ENCODE measurements at places on chromosomes 3 and 15.

DNA sequence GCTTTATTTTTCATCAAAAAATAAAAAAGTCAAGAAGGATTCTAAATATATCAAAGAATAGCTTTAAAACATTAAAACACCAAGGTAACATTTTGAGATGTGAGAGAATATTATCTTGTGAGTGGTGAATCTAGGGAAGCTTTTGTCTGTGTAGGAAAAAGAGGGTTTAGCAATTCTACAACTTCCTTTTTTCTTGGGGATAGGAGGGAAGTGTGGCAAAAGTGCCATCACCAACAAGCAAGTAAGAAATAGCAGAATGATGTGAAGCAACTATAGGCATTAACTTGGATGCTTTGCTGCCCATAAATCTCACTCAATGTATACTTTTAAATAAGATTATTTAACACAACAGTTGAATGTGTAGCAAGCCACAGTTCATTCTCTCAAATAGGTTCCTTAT lies 57.8 kb upstream of the SUCLG2 start:
- peak; percentile 18 for DNase-seq

GRCh38 chr3:64766440-64766839 lies 78.6 kb upstream of the ADAMTS9 start:
- no peak for DNase-seq

GRCh38 chr3:123859177-123859576 lies 25.0 kb downstream of the MYLK start:
- DNase-seq = no peak

DNA sequence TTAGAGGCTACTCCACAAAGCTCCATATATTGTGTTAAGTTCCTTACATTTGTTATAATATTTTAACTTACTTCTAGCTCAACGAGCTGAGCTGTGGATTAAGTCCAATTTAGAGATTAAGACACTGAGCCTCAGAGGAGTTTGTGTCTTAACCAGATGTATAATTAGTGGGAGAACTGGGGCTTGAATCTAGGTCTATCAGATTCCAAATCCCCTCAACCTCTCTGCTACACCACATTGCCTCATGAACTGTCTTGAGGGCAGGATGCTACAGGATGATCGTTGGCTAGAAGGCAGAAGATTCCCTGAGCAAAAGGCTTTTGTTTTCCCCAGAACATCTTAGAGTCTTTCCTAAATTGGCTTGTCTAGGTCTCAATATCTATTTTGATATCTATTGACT lies 890.8 kb downstream of the NAALADL2 start:
- no peak for DNase-seq

GRCh38 chr3:115766587-115767482 lies 143.5 kb downstream of the GAP43 start:
- DNase-seq = no peak

DNA sequence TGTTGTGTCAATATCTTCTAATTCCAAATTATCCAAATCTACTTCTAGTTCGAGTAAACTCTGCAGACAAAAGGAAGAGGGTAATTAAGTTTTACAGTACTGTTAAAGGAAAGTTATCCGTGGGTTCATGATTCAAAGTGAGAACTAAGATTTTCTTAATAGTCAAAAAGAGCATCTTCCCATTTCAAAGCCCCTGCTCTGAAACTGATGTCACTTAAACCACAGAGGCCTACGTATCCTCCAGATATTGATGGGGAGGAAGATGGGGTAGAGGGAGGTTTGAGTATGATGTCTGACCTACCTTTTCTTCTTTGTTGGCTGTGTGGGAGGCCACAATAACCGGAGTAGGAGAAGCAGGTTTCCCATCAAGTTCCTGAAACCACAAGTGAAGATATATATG lies 14.1 kb downstream of the MRPS22 start:
- no peak for DNase-seq

DNA sequence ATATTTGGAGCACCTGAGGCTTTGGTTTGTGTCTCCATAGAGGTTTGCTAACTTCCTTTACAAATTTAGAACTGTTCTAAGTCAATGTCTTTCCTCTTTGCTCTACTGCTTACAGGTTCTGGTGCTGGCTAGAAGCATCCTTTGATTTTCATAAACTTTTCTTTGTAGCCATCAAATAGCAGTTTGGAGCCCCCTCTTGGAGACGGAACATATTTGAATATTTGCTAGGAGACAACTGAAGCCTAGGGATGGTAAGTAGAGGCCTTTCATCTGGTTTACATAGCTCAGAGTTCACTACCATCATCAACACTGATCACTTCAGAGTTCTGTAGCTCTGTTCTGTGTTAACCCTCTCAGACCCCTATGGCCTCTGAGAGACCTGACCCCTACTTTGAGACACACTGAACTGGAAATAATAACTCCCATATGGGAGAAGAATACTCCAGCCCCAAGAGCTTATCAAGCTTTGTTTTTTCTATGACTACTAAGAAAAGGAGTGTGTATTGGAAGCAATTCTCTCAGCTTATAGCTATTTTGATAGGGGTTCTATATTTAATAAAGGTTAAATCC lies 420.4 kb downstream of the EPHA3 start:
- no peak for DNase-seq

DNA sequence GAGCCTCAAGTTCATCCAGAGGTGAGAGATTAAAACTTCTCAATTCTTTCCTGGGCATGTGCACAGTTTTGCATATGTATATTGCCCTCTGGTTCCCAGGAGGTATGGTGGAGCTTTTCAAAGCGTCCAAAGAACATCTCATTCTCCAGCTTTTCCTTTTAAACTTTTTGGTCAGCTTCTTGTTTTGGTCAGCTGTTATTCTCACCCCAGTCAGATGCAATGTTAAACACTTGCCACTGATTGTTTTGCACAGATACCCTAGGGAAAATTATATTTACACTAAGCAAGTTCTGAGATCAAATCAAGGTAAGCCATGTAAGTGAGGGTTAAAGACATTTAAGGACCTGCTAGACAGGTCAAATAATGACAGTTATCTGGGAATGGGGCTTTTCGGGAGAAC lies 261.3 kb downstream of the EDEM1 start:
- DNase-seq = no peak

DNA sequence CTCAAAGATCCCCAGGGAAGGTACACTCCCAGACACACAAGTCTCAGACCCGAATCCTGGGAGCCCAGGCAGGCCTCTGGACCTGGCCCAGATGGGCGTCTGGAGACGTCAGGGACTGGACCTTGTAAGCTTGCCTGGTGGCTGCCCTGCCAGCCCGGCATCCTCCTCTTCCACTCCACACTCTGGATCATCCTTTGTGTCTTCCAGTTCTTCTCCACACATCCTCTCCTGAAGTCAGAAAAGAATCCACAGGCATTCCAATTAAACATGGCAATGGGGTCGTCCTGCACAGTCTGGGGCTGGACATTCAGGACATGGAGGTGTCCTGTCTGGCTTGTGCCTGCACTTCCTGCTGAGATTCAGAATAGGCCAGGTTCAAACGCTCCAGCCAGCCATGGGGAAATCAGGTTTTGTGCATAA lies 208.8 kb upstream of the IGF1R start:
- DNase-seq = no peak

DNA sequence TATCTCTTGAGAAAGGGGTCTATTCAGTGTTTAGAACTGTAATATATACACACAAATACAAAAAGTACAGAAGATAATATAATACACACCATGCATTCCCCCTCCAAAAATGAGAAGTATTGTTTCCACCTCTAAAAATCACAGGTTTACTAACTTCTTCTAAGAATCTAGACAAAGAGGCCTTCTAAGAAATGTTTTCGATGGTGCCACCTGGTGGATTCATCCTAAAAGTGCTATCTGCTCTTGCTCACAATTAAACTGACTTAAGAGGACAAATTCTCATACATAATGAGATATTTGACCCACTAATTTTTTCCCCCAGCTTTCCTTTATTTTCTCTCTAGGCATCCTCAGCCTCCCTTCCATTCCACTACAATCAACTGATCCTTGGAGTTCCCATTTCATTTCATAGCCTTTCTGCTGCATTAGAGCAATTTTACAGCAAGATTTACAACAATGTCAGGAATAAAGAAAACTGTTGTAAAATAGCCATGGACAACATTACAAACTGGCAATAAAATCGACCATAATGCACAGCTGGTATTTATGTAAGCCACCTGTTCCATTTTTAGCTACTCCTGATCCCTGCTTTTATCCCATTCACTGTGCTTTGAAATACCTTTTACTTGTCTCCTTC lies 124.6 kb downstream of the ARRDC4 start:
- DNase-seq = peak; percentile 64

GRCh38 chr3:63921741-63922482 lies 9.7 kb upstream of the SCAANT1 start:
- peak; percentile 91 for DNase-seq

DNA sequence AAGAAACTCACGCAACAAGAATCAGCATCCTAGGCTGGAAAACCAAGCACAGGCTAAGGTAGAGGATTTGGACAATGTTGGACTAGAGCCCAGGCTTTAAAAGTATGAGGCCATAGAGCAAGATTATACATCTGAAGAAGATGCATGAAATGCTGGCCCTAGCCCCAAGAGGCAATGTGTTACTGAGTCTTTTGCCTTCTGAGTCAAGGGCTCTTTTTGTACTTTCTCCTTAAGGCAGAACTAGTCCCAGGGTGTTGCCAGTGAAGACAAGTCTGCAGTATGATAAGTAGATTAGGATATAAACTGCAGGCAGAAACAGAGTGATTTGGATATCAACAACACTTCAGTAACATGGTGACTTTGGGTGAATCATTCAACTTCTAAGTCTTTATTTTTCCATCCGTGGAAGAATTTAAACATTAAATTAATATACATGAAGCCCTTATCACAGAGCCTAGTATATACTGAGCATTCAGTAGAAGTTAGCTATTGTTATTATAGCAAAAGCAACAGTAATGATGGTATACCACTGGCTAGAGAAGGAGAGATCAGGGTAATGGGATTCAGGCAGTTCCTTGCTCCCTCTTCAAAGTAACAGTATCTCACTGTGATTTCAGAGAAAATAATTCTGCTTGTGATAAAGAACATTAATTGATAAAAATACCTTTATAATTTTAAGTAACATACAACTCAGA lies 99.9 kb upstream of the MLF1 start:
- no peak for DNase-seq

DNA sequence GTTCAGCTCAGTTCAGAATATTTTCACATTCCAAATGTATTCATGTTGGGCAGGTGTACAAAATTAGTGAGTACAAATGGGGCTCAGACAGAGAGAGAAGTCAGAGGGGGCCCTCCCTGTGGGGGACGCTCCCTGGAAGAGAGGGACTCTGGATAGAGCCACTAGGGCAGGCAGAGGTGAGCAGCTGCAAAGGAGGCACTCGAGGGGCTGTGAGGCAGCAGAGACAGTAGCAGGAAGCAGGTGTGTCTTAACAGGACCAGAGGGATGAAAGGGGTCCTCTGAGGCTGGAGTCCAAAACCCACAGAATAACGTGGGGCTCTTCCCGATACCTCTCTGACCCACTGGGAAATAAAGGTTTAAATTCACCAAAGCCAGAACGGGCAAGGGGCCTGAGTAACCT lies 127.1 kb downstream of the MEGF11 start:
- no peak for DNase-seq

DNA sequence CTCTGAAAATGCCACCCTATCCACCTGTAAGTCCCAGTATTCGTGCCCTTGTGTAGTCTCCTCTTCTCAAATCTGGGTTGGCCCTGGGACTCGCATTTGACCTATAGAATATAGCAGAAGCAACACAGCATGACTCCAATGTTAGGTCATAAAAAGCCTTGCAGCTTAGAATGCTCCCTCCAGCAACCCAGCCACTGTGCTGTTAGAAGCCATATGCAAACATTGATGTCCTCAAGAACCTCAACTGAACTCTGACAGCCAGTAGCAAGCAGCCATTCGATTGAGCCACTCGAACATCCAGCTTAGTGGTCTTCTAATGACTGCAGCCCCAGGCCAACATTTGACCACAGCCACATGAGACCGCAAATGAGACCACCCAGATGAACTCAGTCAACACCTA lies 26.6 kb downstream of the MECOM start:
- no peak for DNase-seq

- no peak for DNase-seq
Observed at GRCh38 chr15:71057143-71057542, 58.1 kb upstream of the THSD4 start.

GRCh38 chr15:36263666-36264065 lies 315.8 kb upstream of the CDIN1 start:
- no peak for DNase-seq

- DNase-seq = no peak
Observed at GRCh38 chr3:9192248-9193025, 57.0 kb downstream of the SRGAP3 start.

- DNase-seq = no peak
Observed at GRCh38 chr3:81602781-81603180, 158.7 kb downstream of the GBE1 start.

DNA sequence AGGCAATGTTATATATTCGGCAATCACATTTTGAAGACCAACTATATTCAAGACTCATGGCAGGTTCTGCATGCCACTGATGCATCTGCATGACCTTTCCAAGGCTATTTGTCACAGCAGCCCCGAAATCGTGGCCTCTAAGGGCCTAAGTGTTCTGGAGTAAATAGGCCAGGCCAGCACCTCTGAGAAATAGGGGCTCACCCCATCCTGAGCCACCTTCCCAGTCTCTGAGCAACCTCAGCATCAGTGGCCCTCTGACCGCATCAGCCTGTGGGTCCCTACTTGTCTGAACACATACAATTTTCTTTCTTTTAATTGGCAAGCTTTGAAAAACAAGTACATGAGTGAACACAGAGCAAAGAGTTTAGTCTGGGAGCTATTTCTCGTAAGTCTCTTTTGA lies 45.9 kb upstream of the THBS1 start:
- no peak for DNase-seq

- no peak for DNase-seq
Observed at GRCh38 chr3:15360788-15361493, 28.6 kb upstream of the SH3BP5 start.

- no peak for DNase-seq
Observed at GRCh38 chr15:89822611-89822950, 7.9 kb upstream of the ANPEP start.

DNA sequence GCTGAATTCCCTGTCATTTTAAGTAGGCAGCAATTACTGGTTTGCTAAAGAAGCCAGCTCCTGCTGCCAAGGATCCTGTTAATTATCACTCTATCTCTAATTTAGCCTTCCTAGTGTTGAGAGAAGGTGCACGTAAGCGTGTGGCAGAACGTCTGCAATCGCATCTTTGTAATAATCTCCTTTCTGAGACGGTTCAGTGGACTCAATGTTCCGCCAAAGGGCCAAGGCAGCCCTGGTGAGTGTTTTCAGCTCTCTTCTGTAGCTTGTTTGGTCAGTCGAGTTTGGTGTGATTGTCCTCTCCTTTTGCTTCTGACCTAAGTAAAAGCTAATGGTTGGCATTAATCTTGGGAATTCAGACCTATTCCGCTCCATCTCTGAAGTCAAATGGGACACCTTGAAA lies 24.2 kb downstream of the MITF start:
- DNase-seq = no peak

GRCh38 chr3:17841190-17841828 lies 98.9 kb upstream of the TBC1D5 start:
- DNase-seq = peak; percentile 84

Measured in KBM-7 (cell line).